ENCODE measurements at places on chromosomes 7 and 10.

- DNase-seq, result no peak
Observed at GRCh38 chr7:3730276-3730675, 429.2 kb downstream of the SDK1 start.

GRCh38 chr7:47735431-47736345 lies 153.8 kb upstream of the TNS3 start:
- no peak for DNase-seq

GRCh38 chr7:42010751-42011150 lies 226.3 kb downstream of the GLI3 start:
- DNase-seq, result no peak

- no peak for DNase-seq
Observed at GRCh38 chr10:35041502-35041879, 48.6 kb downstream of the CUL2 start.

- DNase-seq, result no peak
Observed at GRCh38 chr10:133529576-133529946, 2.4 kb downstream of the CYP2E1 start.

DNA sequence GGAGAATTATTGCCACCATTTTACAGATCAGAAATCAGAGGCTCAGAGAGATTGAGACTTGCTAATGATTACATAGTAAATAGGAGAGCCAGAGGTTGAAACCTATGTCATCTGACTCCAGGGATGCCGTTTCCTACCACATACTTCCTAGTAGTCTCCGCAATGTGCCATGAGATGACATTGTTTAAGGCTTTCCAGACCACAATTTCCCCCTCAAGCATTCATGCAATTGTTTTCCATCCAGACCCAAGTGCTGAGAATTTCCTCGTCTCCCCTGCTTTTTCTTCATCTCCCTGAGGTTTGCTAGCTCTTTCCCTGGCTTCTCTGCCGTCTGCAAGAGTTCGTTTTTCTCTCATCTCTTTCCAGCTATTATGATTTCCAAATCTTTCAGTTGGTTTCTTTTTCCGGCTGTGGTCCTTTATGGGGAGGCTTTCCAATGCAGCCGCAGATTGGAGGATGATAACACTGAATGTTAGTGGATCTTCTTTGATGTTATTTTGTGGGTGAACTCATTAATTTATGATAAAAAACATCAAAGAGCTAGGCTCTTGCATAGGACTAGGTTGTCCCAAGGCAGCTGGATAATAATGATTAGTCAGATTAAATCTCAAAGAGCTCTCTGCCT lies 6.9 kb upstream of the GOLGA7B start:
- no peak for DNase-seq

DNA sequence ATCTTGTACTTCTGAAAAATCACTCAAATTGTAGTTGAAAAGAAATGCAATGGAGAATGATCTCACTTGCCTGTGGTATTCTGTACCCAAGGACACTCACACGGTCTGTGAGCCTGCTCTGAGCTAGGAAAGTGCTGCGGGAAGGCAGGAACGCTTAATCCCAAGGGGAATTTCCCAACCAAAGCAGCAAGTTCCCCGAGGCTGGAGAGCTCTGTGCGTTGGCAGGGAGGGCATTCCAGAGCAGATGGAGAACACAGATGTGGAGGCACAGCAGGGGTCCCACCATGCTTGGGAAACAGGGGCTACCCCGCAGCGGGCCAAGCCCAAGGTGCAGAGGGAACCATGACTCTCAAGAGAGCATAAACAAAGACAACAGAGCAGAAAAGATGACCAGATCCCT lies 13.6 kb downstream of the SVIL start:
- no peak for DNase-seq

GRCh38 chr7:148304456-148304855 lies 286.1 kb upstream of the C7orf33 start:
- no peak for DNase-seq

GRCh38 chr7:90681336-90682022 lies 85.4 kb downstream of the CDK14 start:
- DNase-seq, result no peak

GRCh38 chr7:50684713-50685075 lies 98.0 kb downstream of the GRB10 start:
- no peak for DNase-seq

DNA sequence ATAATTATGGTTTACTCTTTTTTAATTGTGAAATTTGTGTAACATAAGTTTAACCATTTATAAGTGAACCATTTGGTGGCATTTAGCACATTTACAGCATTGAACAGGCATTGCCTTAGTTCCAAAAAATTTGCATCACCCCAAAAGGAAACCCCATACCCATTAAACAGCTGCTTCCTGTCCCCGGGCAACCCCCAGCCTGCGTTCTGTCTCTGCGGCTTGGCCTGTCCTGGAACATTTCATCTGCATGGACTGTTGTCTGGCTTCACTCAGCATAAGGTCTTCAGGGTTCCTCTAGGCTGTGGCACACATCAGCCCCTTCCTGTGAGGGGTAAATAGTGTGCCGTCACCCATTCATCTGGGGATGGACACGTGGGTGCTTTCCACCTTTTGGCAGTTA lies 6.9 kb downstream of the RET start:
- no peak for DNase-seq

- no peak for DNase-seq
Observed at GRCh38 chr7:156127166-156128134, 315.2 kb upstream of the SHH start.

- peak; percentile 38 for DNase-seq
Observed at GRCh38 chr7:100655908-100656674, at the start of gene ACTL6B. ACTL6B (minus strand) TSS chr7:100656448; CDS start chr7:100656354, 94 bp downstream.

- no peak for DNase-seq
Observed at GRCh38 chr7:133135451-133135850, 53.6 kb upstream of the CHCHD3 start.

DNA sequence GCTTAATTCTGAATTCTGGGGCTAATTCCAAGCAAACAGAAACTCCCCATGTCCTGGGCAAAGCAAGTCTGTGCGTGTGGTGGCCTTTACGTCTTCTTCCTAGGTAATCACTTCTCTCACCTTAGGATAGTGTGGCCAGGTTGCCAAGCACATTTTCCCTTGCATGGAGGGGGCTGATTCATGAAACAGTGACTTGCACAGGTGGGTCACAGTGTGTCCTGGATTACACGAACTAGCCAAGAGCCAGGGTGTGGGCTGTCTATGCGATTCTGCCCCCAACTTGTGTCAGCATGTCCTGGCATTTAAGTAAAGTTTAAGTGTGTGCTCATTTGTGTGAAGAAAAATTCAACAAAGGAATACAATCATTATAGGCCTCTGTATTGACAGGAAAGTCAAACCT lies 18.5 kb upstream of the SEM1 start:
- DNase-seq, result no peak

DNA sequence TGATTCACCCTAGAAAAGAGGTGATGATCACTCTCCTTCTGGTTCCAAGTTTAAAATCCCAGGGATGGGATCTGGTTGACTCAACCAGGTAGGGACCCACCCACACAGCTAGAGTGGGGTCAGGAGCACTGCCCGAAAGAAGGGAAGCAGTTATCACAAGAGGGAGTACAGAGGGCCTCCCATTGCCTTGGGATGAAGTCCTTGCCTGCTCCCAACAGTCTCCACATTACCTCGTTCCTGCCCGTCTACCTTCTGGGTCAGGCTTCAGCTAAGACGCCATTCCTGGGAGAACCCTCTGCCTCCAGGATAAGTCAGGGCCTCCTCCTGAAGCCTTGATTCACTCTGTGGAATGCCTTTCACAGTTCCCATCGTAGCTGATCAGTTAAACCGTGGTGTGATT lies 23.8 kb downstream of the ZMIZ2 start:
- DNase-seq, result no peak

DNA sequence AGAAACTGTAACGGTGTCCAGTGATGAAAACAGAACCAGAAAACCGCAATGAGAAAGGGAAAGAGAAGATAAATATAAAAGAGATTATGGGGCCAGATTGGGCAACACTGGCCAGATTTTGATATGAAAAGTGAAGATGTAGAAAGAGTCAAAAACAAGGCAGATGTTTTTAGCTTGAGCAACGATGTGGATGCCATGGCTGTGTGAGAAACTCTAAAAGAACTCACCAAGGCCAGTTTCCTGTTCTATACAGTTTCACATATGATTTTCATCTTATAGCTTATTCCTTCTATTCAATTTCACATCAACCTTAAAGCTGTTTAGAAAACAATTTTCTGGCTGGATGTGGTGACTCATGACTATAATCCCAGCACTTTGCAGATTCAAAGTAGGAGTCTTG lies 36.3 kb downstream of the CSTF2T start:
- DNase-seq, result no peak

GRCh38 chr10:590721-591120 lies 98.7 kb downstream of the DIP2C start:
- DNase-seq, result no peak

GRCh38 chr7:47354071-47354470 lies 227.8 kb downstream of the TNS3 start:
- no peak for DNase-seq

DNA sequence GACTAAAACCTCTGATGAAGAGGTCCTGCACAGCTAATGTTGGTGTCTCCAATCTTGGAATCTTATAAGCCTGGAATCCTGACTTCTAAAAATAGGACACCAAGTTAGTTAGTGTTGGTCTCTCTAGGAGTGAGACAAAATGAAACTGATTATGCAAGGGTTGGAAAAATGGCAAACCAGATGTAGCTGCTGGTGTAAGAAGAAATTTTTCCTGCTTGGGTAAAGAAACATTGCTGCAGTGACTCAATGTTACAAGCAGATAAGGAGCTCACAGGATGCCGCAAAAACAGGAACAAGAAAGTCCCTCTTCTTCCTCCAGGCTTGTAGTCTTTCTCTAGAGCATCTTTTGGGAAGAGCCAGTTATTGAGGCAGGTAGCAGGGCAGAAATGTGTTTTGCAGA lies 449.0 kb downstream of the ETV1 start:
- no peak for DNase-seq

DNA sequence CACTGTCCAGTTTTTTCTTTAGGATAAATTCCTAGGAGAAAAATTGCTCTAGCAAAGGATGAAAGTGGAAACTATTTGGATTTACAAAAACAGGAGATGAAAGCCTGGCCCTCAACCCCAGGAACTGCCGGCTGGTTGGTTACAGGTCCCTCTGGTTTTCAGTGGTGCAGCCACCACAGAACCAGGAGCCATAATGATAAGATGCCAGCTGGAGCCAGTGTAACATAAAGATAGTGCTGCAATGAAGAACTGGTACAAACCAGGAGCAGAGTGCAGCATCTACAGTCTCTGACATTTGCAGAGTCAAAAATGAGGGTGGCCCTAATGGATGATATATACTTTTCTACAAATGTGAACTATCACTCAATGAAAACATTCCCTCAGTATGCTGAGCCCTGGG lies 20.4 kb upstream of the NUP42 start:
- DNase-seq, result no peak

GRCh38 chr7:154171422-154171821 lies 119.2 kb downstream of the DPP6 start:
- no peak for DNase-seq

DNA sequence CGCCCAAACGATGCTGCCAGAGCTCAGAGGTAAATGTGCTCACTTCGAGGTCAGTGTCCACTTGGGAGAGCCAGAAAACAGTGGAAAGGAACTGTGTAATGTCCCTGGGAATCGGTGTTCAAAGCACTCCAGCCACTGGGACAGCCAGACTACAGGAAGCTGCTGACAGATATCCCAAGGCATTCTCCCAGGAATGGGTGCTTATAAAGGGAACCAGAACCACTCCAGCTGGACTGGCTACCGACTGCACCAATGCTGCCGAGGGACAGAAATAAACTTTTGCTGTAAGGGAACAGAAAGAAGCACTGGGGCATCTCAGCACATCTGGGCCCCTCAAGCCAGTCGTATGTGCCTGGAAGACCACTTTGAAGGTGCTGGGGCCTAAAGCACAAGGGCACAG lies 76.7 kb downstream of the ATXN7L1 start:
- DNase-seq, result no peak

DNA sequence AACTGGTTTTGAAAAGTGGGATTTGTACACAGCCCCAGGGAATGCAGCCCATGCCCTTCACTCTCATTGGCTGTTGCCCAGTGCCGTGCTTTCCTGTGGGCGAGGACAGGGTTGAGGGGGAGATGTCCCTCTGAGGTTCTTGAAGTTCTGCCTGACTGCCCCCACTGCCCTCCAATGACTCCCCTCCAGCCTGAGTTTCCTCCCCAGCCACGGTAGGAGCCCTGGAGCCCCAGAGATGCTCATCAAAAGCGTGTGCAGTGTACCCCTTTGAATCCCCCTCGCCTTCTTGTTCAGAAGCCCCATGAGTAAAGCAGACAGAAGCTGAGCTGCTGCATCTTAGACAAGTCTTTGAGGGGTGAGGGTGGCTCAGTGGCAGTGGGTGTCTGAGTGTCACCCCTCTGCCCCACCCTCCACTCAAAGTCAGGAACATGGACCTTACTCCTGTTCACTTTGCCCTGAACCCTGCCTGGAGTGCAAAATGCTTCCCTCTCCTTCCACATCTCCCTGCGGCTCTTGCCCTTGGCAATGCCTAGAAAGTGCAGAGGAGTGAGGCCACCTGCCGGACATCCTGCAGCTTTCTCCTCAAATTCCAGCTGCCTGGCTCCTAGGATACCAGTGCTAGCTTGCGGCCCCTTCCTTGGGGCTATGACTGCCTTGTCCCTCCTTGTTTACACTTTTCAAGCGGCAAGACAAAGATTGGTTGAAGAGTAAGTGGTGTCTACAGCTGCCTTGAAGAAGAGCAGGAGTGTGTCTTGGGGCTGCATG lies 19.9 kb downstream of the FAM241B start:
- no peak for DNase-seq

GRCh38 chr7:64266341-64266919 lies 38.2 kb downstream of the ZNF679 start:
- no peak for DNase-seq

DNA sequence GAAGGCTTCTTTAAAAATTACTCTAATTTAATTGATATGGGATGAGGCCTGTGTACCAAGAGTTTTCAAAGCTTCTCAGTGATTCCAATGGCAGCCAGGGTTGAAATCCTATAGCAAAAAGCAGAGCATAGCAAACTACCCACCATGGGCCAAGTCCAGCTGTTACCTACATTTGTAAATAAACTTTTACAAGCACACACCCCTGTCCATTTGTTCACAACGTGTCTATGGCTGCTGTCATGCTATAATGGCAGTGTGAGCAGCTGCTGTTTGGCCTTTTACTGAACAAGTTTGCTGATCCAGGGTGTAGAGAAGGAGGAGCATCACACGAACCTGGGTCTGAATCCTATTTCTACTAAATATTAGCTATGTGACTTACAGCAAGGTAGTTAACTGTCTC lies 50.0 kb downstream of the NPY start:
- DNase-seq, result no peak

- no peak for DNase-seq
Observed at GRCh38 chr10:33341637-33342036, 7.2 kb upstream of the NRP1 start.

- DNase-seq, result no peak
Observed at GRCh38 chr10:124622158-124622557, 122.0 kb downstream of the FAM53B start.

- no peak for DNase-seq
Observed at GRCh38 chr10:71635867-71636266, 83.7 kb downstream of the C10orf105 start.

DNA sequence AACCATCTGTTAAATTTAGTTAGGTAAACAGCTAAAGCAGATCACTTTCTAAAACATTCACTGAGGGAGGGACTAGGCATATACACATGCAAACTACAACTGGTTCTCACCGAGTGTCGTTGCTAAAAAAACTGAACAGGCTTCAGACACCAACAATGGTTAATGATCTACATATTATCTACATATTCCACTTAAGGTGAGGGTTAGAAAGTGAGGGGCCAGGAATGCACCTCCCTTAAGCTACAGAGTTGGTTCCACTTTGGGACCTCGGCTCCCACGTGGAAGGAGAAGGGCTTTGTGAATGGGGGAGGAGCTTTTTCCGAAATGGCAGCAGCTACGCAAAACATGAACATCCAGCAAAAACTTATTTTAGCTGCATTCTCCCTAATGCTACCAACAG lies 5.8 kb downstream of the CTBP2 start:
- DNase-seq, result no peak
